ENCODE measurements at places on chromosomes 16 and 17. TPM values are rescaled to one million over a fixed set of nuclear protein-coding genes. Genes with fewer than 3 reads are reported as not detected.

- no peak overlapping the region for H3K4me3 ChIP-seq
- no peak overlapping the region for H3K27ac ChIP-seq
- no peaks in the 10 kb centered on the region for H3K27me3 ChIP-seq
- DNase-seq = peak; percentile 84
- H3K4me1 ChIP-seq = peaks cover 6% of the 10 kb centered on the region
Observed at GRCh38 chr17:30363715-30364202, 15.0 kb upstream of the CPD start.

GRCh38 chr17:36195434-36196130 is 976 bp downstream of the CCL3L1 start:
- no peak overlapping the region for H3K27ac ChIP-seq
- no peak for DNase-seq

The PRSS21 gene
- 0.17 TPM for total RNA-seq

GRCh38 chr17:79276821-79277220 is 202.2 kb downstream of the ENGASE start:
- no peaks in the 10 kb centered on the region for H3K36me3 ChIP-seq
- no peaks in the 10 kb centered on the region for H3K4me1 ChIP-seq
- no peaks in the 10 kb centered on the region for H3K27me3 ChIP-seq
- no peak for DNase-seq
- no peak overlapping the region for H3K27ac ChIP-seq
- H3K4me3 ChIP-seq = no peak overlapping the region

DNA sequence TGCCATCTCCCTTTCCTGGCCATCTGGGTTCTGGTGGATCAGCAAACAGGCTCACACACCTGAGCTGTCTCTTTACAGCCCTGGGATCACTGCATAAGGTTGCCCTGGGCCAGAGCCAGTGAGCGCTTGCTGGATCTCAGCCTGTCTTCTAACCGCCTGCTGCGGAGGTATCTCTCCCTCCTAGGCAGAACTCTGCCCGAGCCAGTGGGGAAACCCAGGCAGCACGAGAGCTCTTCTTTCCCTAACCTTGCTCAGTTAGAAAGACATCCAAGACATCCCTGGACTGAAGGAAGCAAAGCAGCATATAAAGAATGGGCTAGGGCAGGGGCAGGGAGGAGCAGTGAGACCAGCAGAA is 6.4 kb downstream of the HAS3 start:
- H3K36me3 ChIP-seq = peaks cover 2% of the 10 kb centered on the region
- no peaks in the 10 kb centered on the region for H3K4me1 ChIP-seq
- H3K27me3 ChIP-seq = no peaks in the 10 kb centered on the region
- H3K27ac ChIP-seq = no peak overlapping the region

The PHF23 gene
- 41.6 TPM for total RNA-seq

GRCh38 chr17:75980188-75981018 is 1.4 kb downstream of the TEN1 start:
- H3K36me3 ChIP-seq = no peaks in the 10 kb centered on the region
- H3K27ac ChIP-seq = peak overlapping the region; percentile 97
- H3K27me3 ChIP-seq = no peaks in the 10 kb centered on the region
- peak; percentile 31 for DNase-seq
- peak overlapping the region; percentile 74 for H3K4me3 ChIP-seq

The CDRT15 gene
- not detected for total RNA-seq

GRCh38 chr16:54977211-54977610 is 46.5 kb downstream of the IRX5 start:
- no peaks in the 10 kb centered on the region for H3K4me1 ChIP-seq
- no peaks in the 10 kb centered on the region for H3K27me3 ChIP-seq
- H3K27ac ChIP-seq = no peak overlapping the region
- H3K4me3 ChIP-seq = no peak overlapping the region

DNA sequence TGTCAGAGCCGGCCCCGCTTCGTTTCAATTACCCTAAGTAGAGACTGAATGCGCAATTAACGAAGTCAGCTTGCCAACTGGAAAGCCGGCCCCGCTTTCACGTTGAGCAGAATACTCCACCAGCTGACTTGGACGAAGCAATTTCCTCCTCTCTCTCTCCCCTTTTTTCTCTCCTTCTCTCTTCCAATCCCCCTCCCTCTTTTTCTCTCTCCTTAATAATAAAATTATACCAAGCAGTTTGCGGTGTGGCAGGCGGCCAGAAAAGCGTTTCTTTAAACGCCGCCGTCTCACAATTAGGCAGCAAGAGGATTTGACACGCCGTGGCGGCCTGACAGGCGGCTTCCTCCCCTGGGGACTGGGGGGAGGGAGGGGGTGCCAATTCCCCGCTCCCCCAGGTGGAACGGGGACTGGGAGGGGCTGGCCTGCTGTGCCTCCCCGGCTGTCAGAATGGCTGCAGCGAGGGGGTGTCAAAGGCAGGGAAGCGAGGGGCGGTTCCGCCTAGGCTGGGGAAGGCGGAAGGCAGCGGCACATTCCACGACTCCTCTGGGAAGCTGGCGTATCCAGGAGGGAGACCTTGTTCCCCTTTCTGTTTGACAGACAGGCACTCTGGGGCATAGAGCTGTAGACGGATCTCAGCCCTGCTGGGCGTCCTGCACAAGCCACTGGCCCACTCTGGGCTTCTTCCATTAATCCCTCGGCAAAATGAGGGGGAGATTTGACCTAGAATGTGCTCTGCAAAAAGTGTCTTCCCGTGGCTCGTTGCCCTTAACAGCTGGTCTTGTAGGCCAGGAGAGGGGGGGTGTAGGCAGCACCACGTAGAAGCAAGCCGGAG is 52.7 kb downstream of the SREBF1 start:
- no peak overlapping the region for H3K27ac ChIP-seq
- peak overlapping the region; percentile 23 for H3K4me3 ChIP-seq
- no peaks in the 10 kb centered on the region for H3K27me3 ChIP-seq
- peaks cover 19% of the 10 kb centered on the region for H3K4me1 ChIP-seq
- H3K36me3 ChIP-seq = no peaks in the 10 kb centered on the region
- peak; percentile 64 for DNase-seq

- H3K27ac ChIP-seq = no peak overlapping the region
- no peak for DNase-seq
- H3K4me3 ChIP-seq = no peak overlapping the region
- H3K27me3 ChIP-seq = peaks cover 27% of the 10 kb centered on the region
Observed at GRCh38 chr17:40618754-40619625, 28.6 kb downstream of the SMARCE1 start.

The PLSCR3 gene
- total RNA-seq = 18.7 TPM

The GNGT2 gene
- total RNA-seq = not detected

- no peak for DNase-seq
- H3K36me3 ChIP-seq = no peaks in the 10 kb centered on the region
- H3K27me3 ChIP-seq = no peaks in the 10 kb centered on the region
- no peak overlapping the region for H3K4me3 ChIP-seq
Observed at GRCh38 chr16:13645601-13646245, 274.2 kb upstream of the ERCC4 start.

The CCL4 gene
- not detected for total RNA-seq

The ZNF423 gene
- 0.17 TPM for total RNA-seq

- peak; percentile 17 for DNase-seq
- no peaks in the 10 kb centered on the region for H3K27me3 ChIP-seq
- H3K27ac ChIP-seq = no peak overlapping the region
- H3K36me3 ChIP-seq = no peaks in the 10 kb centered on the region
Observed at GRCh38 chr16:10865991-10866966, 10.7 kb upstream of the CIITA start.

- peaks cover 2% of the 10 kb centered on the region for H3K4me1 ChIP-seq
- no peak overlapping the region for H3K4me3 ChIP-seq
- H3K36me3 ChIP-seq = no peaks in the 10 kb centered on the region
- DNase-seq = no peak
- no peak overlapping the region for H3K27ac ChIP-seq
- peaks cover 5% of the 10 kb centered on the region for H3K27me3 ChIP-seq
Observed at GRCh38 chr17:39755554-39756379, 18.0 kb downstream of the GRB7 start.

DNA sequence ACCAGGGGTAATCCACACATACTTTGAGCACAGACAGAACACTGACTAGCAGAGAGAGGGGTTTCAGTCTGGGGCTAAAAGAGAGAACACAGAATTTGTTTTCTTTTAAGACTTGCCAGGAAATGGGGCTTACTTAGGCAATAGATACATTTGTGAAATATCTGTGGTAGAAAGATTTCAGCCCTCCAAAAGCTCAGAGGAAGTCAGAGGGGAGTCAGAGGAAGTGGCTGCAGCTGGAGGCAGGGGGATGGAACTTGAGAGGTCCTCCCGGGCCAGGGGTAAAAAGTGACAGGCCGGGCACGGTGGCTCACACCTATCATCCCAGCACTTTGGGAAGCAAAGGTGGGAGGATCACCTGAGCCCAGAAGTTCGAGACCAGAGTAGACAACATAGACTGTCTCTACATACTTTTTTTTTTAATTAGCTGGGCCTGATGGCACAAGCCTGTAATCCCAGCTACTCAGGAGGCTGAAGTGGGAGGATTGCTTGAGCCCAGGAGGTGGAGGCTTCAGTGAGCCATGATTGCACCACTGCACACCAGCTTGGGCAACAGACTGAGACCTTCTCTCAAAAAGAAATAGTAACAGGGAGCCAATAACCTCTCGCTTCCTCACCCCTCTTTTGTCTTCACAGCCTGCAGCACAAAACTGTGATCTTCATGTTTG is 49.9 kb downstream of the NLRC5 start:
- no peak overlapping the region for H3K4me3 ChIP-seq
- H3K36me3 ChIP-seq = peaks cover 27% of the 10 kb centered on the region
- no peaks in the 10 kb centered on the region for H3K27me3 ChIP-seq

DNA sequence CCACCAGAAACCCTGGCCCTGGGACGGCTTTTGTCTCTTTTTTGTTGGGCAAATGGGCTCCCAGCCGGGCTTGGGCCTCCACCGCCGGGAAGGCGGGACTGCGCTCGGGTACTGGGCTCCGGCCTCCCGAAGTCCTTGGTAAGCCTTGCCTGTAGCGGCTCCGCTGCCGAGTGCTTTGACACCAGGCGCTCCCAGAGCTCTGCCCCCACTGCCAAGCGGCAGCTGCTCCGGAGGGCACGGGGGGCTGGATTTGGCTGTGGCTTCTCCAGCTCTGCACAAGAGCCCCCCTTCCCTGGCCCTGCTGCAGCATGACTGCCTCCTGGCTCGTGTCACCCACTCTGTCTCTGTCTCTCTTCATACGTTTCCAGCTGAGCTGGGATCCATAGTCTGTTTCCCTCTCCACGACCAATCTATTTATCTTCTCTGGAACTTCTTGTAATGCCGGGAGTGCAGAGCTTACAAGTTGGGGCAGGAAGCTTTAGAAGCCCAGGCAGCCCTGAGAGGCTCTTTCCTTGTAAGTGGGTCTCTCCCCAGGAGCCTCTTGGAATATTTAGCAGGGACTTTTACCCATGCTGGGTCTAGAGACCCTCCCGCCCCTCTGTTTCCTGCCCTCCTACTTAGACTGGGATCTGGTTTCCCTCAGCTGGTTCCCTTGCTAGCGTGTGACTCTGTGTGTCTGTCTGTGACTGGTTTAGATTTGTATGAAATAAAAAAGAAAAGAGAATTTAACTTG is 246.9 kb upstream of the GSE1 start:
- H3K36me3 ChIP-seq = no peaks in the 10 kb centered on the region
- no peak for DNase-seq
- H3K27ac ChIP-seq = no peak overlapping the region

- peaks cover 7% of the 10 kb centered on the region for H3K4me1 ChIP-seq
- no peaks in the 10 kb centered on the region for H3K27me3 ChIP-seq
- peaks cover 9% of the 10 kb centered on the region for H3K36me3 ChIP-seq
- H3K27ac ChIP-seq = no peak overlapping the region
- no peak overlapping the region for H3K4me3 ChIP-seq
Observed at GRCh38 chr17:28857905-28858800, 3.3 kb downstream of the ERAL1 start.

The GRAPL gene
- total RNA-seq = under 0.01 TPM

The SBK1 gene
- total RNA-seq = under 0.01 TPM

DNA sequence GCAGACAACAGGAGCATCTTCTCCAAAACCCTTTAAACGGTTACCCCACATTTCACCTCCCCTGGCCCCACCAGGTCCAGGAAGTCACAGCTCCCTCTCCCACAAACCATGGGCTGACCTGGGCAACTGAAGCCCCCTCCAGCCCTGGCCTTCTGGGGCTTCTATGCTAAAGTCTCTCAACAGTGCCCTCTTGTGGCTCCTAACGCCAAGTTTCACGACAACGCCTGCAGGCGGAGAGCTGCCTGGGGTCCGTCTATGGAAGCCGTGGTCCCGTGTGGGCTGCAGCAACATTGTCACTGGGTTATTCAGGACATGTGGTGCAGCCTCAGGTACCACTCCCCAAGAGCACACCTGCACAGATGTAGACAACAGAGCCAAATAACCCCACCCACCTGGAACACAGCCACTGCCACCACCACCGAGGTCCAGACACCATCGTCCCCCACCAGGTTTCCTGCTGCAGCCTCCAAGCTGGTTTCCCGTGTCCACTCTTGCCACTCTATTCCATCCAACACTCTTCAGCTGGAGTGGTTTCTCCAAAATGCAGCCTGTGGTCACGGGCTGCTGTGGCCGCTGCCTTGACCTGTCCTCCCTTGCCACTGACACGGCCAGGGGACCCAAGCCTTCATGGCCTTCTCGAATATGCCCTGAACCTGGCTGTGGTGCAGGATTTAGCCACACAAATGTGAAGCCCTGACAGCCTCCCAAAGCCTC is 19.1 kb downstream of the C16orf95 start:
- no peak overlapping the region for H3K27ac ChIP-seq
- peak; percentile 18 for DNase-seq
- no peak overlapping the region for H3K4me3 ChIP-seq
- no peaks in the 10 kb centered on the region for H3K36me3 ChIP-seq
- H3K4me1 ChIP-seq = no peaks in the 10 kb centered on the region

DNA sequence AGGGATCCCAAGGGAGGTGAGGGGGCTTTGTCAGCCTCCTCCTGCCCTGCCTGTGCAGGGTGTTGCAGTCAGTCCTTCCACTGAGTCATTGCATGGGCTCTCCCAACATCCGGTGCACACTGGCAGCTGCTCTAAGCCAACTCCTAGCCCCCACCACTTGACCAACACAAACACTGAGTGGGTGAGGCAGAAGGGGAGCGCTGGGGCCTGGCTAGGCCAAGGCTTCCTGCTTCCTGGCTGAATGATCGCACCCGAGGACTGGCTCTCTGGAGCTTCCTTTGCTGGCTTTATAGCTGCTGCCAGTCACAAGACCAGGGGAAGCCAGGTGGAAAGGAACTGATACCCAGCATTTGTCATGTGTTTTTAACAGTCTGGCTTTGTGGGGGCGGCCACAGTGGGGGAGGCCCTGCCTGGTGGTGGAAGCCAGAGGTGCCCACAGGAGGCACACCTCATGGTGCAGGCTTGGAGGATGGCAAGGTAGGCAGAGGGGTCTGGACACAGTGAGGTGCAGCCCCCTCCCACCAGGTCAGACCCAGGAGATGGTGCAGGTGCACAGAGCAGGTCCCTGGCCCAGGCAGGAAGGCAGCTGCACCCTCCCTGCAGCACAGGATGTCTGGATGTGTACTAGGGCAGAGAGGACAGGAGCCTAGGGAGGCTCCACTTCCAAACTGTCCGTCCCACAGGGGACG is 6.8 kb downstream of the MPG start:
- no peak overlapping the region for H3K4me3 ChIP-seq
- H3K27me3 ChIP-seq = no peaks in the 10 kb centered on the region
- peak overlapping the region; percentile 73 for H3K27ac ChIP-seq
- H3K36me3 ChIP-seq = peaks cover 46% of the 10 kb centered on the region

The KRTAP9-8 gene
- total RNA-seq = not detected

GRCh38 chr16:12254566-12254965 is 278.0 kb downstream of the SNX29 start:
- H3K27ac ChIP-seq = no peak overlapping the region
- no peaks in the 10 kb centered on the region for H3K36me3 ChIP-seq
- H3K27me3 ChIP-seq = no peaks in the 10 kb centered on the region
- H3K4me1 ChIP-seq = no peaks in the 10 kb centered on the region

- H3K4me1 ChIP-seq = no peaks in the 10 kb centered on the region
- no peak for DNase-seq
- no peaks in the 10 kb centered on the region for H3K27me3 ChIP-seq
- no peak overlapping the region for H3K4me3 ChIP-seq
- H3K27ac ChIP-seq = no peak overlapping the region
Observed at GRCh38 chr16:56312028-56312300, 113.4 kb downstream of the AMFR start.

The TMEM98 gene
- total RNA-seq = 190 TPM
